ENCODE measurements at places on chromosomes 12 and 14.

- DNase-seq: no peak
Measured at GRCh38 chr12:81963636-81964035, 204.5 kb upstream of the PPFIA2 start.

GRCh38 chr12:123936956-123937706 lies 35.5 kb downstream of the CCDC92 start:
- DNase-seq: no peak

DNA sequence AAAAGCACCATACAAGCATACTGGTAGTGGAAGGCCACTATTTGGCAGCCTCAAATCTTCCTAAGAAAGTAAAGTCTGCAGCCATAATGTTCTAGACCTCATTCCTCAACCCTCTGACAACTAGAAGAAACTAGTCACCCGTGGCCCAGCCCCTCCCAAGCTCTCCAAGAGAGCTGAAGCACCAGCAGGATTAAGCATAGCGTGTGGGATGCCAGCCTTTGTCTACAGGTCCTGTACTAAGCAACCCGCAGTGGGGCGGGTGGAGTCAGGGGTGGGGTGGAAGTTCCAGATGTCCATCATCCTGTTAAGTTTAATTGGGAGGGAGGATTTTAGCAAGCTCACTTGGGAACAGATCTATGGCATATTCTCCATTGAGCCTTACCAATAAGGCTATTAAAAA lies 14.2 kb downstream of the SLC11A2 start:
- DNase-seq: no peak

DNA sequence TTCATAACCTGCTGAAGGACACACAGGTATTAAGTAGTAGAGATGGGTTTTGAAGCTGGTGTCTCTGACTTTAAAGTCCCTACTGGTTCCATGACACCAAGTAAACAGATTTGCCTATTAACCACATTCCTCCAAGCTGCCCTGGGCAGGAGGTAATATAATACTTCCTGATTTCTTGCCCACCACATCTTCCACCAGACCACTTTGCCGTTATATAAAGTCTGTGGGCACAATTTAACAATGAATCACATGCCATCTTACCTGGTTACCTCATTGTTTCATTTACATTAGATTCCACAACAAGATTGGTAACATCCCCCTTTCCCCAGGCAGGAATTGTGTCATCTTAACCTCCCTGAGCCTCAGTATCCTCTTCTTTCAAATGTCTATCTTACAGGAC lies 900 bp upstream of the LRRC23 start:
- DNase-seq: no peak

DNA sequence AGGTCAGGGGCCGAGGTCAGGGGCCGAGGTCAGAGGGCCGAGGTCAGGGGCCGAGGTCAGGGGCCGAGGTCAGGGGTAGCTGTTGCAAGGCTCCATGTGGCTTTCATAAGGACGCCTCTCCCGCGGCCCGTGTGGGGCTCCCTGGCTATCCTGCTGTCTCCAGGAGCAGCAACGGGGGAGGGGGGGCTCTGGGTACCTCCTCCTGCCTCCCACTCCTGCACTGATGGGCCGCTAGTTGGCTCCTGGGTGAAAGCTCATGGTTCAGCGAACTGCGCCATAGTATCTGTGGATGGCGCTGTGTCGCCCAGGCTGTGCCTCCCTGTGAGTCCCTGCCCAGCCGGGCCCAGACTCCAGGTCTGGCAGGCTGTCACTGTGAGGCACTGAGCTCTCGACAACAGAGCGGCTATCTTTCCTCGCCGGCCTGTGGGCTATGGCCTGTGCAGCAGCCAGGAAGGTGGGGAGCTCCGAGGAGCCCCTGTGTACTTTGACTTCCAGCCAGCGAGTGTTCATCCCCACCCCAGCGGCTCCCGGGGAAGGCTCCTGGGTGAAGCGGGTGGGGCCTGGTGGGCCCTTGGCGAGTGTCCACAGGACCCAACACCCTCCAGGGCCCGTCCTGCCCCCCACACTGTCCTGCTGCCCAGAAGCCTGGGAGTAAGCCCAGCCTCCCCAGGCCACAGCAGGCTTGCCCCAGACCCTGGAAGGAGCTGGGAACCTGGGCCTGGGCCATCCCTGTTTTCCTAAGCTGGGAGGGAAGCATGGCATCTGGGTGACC lies 8.1 kb downstream of the RFLNA start:
- DNase-seq: no peak

GRCh38 chr12:9344541-9344940 lies 136.3 kb upstream of the PZP start:
- no peak for DNase-seq

DNA sequence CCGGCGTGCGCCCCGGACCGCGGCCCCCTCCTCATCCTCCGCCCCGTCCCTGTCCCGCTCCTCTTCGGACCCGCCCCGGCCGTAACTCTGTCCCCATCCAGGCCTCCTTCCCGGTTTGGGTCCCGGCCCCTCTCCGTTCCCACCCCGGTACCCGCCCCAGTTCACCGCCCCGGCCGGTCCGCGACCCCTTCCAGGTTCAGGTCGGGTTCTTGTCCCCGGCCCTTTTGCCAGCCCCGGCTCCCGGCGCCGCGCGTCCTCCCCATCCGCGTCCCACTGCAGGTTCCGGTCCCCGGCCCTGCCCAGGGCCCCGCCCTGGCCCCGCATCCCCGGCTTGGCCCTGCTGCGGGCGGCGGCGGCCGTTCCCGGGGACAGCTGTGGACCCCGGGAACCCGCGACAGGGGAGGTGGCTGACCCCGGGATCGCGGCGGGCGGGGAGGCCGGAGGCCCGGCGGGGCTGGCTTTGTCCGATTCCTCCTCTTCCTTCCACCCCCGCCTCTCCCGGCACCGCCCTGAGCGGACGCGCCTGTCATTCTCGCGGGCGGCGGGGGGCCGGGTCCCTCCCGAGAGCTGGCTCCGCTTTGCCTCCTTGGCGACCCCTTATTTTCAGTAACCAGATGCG lies 601 bp downstream of the KLC1 start:
- no peak for DNase-seq

- DNase-seq: no peak
Measured at GRCh38 chr12:119068129-119068856, 87.0 kb downstream of the SRRM4 start.

DNA sequence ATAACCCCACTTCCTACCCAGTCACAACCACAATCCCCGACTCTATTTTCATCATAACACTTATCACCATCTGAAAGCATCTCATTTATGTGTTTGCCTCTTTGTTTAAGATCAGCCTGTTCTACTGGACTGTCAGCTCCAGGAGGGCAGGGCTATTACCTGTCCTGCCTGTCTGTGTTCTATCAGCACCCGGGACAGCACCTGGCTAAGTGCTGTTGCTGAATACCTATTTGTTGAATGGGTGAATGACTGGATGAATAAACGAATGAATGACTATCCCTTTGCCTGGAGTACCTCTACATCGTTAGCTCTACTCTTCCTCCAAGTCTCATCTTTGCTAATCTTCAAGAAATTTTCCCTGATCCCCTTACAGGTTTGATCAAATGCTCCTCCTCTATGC lies 69.0 kb downstream of the WSCD2 start:
- no peak for DNase-seq

- no peak for DNase-seq
Measured at GRCh38 chr12:111642681-111643426, 42.9 kb downstream of the BRAP start.

- DNase-seq: no peak
Measured at GRCh38 chr14:90440021-90440451, 43.2 kb downstream of the CALM1 start.

DNA sequence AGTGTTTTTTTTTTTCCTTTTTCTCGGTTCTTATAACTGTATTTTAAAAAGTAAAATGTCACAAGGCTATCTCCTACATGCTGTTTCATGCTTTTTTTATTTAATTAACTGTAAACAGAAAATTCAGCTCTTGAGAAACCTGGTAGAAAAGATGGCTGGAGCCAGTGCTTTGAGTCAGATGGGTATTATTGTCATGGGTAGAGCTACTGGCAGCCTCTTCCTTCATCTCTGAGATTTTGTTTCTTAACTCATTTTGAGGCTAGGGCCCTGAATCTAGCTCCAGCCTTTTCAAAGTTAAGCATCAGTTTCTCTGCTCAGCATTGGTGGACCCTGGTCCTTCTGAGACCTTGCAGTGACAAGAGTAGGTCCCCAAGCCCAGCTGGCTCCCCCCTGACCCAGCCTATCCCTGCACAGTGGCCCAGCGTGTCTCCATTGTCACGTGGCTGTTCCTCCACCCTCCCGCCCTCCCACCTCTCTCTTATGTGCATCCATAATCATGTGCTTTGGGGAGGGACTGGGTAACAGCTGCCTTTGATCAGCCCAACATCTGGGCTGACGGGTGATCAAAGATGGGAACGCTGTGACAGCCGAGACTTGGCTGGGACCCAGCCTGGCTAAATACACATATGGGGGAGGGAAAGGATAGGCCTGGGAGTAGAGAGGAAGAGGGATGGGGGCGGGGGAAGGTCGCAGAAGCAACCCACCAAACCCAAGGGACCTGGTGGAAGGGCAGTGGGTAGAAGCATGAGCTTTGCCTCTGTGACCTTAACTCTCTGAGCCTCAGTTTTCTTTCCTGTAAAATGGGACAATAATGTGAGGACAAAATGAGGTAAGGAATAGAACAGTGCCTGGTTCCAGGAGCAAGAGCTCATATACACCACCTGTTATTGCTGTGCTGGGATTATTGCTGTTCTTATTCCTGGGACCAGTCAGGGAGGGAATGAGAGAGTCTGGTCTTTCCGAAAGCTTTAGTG lies 24.4 kb upstream of the RBM19 start:
- no peak for DNase-seq

- DNase-seq: no peak
Measured at GRCh38 chr14:68644101-68644500, 148.8 kb downstream of the ZFP36L1 start.

DNA sequence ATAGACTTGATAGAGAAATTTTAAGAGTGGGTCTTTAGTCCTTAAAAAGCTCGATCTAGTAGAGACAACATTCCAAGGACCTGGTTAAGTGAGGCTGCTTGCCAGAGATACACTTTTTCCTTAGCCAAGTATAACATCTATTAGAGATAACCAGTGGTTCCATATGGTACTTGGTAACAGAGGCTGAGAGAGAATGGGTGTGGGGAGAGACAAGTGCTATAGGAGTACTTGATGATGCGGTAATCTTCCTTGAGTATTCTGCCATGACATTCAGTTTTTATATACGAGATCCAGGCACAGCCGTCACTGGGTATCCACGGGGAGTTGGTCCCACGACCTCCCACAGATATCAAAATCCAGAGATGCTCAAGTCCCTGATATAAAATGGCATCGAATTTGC lies 77.4 kb upstream of the REP15 start:
- DNase-seq: no peak

DNA sequence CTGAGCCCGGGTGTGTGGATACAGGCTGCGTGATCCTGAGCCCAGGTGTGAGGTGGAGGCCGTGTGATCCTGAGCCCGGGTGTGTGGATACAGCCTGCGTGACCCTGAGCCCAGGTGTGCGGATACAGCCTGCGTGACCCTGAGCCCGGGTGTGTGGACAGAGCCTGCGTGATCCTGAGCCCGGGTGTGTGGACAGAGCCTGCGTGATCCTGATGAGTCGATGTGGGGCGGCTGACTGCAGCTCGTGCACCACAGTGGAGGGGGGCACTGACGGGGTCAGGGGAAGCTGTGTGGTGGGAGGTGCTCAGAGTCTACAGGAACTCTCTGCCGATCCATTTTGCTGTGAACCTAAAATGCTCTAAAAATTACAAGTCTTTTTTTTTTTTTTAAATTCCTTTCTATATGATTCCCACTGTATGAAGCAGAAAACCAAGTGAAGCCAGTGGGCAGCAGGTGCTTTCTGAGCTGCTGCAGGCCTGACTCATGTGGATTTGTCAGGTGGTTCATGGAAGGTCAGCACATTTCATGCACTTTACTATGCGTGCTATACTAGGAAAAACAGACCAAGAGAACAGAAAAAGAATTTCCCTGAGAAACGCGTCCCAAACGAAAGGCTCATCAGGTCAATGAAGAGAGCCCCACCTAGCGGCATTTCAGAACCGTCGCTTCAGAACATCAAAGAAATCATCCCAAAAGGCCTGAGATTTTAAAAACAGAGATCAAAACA lies 19.3 kb downstream of the BRF1 start:
- DNase-seq: no peak

DNA sequence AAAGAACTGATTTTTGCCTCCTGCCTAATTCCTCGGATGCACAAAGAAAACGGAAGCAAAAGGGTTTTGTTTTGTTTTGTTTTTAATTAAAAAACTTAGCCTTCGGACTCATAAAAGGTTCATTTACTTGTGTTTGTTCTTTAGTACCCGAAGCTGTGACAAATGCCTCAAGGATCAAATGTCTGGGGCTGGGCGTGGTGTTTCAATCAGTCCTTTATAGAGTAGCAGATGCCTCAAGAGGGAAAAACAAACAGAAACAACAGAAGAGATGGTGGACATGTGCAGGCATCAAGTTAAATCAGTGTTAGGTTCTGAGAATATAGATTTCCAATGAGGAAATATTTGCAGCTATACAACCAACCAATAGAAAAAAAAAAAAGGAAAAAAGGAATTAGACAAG lies 1.6 kb upstream of the WIF1 start:
- DNase-seq: no peak

DNA sequence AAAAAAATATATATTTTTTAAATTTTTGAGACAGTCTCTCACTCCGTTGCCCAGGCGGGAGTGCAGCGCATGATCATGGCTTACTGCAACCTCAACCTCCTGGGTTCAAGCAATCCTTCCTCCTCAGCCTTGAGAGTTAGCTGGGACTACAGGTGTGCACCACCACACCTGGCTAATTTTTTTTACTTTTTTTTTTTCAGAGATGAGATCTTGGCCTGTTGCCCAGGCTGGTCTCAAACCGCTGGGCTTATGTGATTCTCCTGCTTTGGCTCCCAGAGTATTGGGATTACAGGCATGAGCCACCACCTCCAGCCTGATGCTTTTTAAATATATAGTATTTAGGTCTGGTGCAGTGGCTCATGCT lies 24.5 kb downstream of the MDM2 start:
- no peak for DNase-seq

DNA sequence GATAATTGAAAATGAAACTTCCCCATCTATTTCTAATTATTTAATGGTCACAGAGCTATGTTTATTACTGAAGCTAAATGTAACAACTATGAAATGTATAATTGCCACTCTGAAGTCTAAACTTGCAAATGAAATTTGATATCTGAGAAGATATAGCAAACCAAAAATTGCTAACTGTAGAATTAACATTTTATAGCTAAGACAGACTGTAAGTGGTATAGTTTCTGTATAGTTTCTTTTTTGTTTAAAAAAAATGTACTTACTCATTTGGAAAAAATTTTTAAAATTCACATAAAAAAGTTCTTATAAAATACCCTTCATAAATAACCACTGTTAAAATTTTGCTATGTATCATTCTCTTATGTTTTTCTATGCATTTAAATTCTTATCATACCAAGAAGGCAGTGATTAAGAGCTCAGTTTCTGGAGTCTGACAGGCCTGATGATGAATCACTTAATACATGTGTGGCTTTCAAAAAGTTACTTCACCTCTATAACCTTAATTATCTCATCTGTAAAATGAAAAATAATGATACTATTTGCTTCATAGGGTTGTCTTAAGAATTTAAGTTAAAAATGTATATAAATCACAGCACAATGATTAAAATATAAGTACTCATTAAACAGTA lies 214.7 kb upstream of the GARIN2 start:
- DNase-seq: no peak

GRCh38 chr14:77458249-77458950 lies 507 bp downstream of the AHSA1 start:
- DNase-seq: peak; percentile 44

- DNase-seq: no peak
Measured at GRCh38 chr12:24153079-24153478, 203.6 kb upstream of the SOX5 start.
